Stimulated activated CD4-positive, alpha-beta T cell treated with anti-CD3 and anti-CD28 coated beads, Interleukin-15, amount 100 ng/mL, for 1 hour (primary cell): ENCODE measurements at places on chromosomes 13 and 19.

DNA sequence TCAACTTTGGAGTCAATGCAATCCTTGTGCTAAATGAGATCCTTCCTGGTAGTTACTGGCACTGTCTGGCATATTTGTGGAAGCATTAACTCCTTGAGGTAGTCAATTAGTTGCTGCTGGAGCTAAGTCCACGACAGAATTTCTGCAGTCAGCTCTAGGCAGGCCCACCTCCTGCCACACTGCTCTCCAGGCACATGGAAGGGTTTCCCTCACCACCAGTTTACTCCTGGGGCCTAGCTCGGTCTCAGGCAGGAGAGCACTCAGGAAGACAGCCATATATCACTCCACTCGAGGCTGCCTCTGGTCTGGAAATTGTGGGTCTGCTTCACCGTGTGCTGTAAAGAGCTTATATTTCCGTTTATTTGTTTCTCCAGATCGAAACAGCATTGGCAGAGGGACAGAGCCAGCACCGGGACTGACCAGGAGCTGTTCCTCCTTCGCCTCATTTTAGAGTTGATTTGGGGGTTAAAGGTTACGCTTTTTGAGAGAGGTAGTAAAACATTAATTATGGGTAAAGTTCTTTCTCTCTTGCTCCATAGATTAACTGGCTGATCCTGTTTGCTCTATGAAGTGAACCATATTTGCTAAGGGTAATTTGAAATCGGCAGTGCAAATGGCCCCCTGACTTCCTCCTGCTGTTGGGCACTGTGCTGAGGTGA lies 20.6 kb upstream of the GTF3A start:
- DNase-seq: no peak

GRCh38 chr19:35052599-35053190 lies 11.2 kb downstream of the HPN start:
- DNase-seq: no peak

DNA sequence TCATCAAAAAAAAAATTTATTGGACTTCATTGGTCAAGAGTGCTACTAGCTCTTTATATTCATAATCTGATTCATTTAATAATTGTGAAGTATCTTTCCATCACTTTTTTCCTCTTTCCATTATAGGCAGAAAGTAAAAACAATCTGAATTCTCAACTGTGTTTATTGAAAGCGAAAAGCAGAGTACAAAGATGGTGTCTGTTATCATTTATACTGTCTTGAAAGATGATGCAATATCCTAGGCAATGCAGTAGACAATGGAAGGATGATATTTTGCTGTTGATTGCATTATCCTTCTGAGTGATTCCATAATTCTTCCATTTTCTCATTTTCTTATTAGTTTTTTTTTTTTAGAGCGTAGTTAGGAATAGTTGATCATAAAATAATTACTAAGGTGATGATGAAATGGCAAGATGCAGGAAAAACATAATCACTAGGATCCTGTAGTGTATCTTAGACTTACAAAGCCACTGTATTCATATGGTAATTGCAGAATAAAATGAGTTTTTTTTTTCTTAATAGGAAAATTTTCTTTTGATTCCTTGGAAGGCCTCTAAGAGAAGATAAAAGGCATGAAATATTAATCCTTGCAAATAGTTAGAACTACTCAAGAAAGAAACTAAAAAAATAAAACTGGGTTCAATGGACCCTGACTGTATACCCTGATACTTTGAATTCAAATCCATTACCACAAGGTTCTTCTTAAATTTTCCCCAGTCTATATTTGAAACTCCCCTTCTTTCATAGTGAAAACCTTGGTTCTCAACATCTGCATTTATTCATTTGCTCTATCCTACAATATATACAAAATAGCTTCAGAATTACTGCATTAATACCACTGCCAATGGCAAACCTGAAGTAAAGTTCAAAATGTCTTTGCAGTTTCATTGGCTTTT lies 11.6 kb downstream of the URI1 start:
- DNase-seq: no peak

DNA sequence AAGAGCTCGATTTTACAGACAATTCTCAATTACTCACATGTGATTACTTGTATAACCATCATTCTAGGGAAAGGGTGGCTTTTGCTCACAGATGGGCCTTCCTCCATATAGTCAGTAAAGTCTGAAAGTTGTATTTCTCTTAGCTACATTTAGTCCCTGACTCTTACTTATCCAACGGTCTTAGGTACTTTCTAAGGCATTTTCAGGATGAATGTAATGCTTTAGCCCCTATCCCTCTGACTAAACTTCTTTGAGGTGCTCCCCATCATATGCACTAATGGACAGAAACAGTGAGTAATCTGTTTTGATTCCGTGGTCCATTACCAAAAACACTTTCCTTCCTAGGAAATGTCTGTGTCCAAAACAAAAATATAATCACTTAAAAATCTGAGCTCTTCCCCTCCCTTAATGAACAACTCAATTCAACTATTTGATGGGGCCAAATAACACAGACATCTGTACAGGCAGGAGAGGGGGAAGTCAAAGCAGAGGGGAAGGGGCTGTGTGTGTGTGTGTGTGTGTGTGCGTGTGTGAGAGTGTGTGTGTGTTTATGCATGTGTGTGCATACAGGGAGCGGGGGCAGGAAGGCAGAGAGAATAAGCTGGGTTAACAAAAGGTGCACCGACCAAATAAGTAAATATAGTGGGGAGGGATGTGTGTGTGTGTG lies 84.9 kb downstream of the USP12 start:
- DNase-seq: no peak

- DNase-seq: no peak
These were observed 4.8 kb downstream of the B3GLCT start for GRCh38 chr13:31204592-31204991.

DNA sequence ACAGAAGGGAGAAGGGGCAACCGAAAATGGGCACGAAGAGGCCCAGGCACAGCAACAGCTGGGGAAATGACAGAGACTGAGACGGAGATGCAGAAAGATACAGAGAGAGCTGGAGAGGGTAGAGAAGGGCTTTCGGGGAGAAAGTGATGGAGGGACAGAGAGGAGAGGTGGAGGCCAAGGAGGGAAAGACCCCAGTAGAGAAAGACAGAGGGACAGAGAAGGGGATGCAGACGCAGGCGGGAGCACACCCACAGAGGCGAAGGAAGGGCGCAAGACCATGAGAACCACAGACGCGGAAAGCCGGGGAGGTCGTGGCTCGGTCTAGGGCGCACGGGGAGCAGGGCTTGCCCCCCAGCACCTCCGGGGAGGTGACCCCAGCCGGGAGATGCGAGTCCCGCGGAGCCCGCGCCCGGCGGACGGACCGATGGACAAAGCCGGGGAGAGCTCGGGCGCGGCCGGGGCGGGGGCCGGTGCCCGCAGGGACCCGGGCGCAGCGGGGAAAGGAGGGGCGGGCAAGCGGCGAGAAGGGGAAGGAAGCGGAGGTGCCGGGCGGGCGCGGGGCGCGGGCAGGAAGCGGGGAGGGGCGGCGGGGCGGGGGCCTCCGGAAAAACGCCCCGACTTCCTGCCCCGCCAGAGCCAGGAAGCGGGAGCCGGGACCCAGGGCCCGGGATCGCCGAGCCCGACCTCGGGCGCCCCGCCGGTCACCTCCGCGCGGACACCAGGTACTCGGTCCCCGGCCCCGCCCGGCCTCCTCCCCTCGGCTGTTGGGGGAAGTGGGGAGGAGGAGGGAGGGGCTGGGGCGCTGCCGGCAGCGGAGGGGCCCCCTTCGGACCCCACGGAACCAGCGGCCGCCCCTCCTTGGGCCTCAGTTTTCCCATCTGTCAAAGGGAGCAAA lies at the start of gene ARHGEF1:
Gene ARHGEF1 (plus strand): TSS at position 617 of the 895 bp plus-strand sequence. CDS start 4,899 bp downstream, outside the sequence.
- no peak for DNase-seq

- DNase-seq: no peak
These were observed 84.6 kb upstream of the FREM2 start for GRCh38 chr13:38602266-38602665.

DNA sequence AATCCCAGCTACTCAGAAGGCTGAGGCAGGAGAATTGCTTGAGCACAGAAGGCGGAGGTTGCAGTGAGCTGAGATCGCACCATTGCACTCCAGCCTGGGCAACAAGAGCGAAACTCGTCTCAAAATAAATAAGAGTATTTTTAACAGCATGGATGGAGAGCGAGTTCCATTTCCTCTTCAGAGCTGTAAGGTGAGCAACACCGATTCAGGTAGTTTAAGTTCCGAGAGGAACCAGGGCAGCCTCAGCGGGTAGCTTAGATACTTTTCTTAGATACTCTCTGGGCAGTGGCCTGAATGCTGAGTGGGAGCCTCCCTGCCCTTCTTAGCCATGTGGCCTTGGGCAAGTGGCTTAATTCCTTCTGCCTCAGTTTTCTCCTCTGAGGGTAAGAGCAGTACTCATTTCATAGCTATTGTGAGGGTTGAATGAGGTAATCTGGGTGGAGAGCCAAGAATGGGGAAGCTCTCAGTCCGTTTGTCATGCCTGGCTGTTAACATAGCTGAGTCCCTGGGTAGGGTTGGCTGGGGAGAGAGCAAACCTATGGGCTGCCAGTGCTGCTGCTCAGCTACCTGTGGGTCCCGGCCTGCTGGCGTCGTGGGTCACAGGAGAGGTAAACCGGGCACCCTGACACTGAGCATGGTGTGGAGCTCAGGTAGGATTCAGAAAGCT lies 4.1 kb downstream of the ATP11A start:
- DNase-seq: no peak

DNA sequence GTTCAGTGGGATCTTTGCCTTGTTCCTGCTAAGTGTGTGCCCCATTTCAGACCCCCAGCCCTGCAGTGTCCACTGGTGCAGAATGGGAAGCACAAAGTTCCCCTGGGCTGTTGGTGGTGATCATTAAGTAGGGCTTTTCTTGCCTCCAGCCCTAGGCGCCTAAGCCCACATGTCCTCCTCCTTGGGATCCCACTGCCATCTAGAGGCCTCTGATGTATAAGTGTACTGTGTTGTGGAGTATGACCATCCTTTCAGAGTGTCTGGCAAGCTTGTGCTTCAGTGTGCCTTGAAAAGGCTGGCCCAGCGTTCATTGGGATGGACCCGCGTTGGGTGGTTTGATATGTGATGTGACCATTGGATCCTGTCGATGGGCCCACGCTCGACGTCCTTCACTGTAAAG lies 71.2 kb downstream of the WASF3 start:
- DNase-seq: no peak

DNA sequence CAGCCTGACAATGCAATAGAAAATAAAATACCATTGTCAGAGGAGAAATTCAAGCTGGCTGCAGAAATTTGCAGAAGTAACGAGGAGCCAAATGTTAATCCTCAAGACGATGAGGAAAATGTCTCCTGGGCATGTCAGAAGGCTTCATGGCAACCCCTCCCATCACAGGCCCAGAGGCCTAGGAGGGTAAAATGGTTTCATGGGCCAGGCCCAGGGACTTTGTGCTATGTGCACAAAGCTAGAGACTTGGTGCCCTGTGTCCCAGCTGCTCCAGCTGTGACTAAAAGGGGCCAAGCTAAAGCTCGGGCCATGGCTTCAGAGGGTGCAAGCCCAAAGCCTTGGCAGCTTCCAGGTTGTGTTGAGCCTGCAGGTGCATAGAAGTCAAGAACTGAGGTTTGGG lies 431.7 kb downstream of the LMO7 start:
- no peak for DNase-seq

DNA sequence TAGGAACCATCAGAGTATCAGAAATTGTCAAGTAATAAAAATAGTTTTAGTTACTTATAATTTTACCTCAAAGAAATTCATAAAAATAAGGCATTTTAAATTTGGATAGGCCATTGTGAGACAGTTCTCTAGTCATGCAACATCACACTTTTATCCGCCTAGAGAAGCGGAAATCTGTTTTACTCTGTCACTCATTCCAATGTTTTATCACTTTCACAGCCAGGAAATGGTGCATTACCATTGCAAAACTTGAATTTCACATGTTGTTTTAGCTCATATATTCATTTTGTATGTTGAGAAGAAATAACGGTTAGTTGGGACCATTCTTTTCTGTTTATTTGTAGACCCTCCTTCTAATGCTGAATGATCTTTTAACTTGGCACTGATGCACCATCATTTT lies 427.2 kb downstream of the GPC6 start:
- DNase-seq: no peak

DNA sequence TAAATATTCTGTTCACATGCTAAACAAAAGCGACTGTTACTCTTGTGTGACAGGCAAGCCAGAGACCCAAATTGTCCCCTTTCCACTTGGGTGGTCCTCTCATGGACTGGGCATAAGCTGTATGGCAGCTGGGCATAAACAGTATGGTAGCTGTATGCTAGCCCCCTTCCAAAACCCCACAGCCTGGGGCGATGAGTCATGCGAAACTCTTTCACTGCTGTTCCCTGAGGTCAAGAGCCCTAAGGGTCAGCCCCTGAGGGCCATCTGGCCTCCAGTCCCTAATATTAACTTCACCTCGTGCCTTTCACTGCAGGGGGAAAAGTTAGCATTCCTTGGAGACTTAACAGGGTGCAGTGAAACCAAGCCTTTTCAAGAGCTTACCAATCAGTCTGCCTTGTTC lies 45.6 kb upstream of the ZNF562 start:
- no peak for DNase-seq

DNA sequence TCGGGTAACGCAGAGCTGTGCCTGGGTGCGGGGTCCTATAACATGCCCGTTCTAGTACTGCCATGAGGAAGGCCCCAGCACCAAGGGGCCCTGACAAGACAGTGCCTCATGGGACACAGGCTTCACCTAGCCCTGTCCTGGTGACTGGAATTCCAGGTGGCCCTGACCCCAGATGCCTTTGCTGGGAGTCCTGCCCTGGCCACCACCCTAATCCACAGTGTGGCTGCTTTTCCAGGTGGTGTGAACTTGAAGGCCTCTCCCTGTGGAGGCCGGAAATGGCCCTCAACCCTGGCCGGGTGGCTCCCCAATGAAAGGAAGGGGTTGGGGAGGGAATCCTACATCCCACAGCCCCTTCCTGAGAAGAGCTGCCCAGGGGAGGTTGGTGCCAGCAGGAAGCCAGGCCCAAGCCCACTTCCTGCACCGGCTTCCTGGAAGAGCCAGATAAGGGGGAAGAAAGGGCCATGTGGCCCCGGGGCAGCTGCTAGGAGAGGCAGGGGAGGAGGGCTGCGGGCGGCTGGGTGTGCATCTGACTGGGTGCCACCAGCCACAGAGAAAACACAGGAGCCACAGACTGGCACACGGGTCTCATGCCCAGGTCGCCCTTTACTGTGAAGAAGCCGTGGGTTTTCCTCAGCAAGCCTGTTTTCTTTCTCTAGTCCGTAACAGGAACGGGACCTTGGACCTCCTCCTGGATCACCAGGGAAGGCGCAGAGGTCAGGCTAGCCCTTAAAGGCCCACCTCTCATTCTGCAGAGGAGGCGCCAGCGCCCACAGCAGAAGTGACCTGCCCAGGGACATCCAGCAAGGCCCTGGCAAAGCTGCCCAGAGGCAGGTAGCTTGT lies 4.7 kb downstream of the LSM4 start:
- no peak for DNase-seq

GRCh38 chr19:38035515-38036495 lies 128.8 kb downstream of the SIPA1L3 start:
- no peak for DNase-seq

GRCh38 chr13:73261739-73262216 lies 203.0 kb downstream of the KLF5 start:
- no peak for DNase-seq

GRCh38 chr19:13181747-13182388 lies 31.7 kb downstream of the IER2 start:
- DNase-seq: no peak

DNA sequence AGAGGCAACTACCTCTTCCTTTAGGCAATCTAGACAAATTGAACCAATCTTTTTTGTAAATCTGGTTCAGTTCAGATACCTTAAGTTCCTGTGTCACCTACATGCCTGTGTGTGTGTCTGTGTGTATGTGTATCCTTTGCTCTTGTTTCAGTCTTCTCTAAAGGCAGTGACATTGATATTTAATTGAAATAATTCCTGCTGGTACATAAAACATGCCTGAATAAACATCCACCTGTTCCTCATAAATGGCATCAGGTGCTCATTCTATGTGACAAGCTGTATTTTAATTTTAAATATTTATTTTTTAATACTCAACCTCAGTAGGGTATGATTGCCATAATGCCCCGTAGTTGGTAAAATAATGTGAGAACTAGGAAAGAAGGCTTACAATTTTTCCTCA lies 1606.4 kb upstream of the PRR20A start:
- DNase-seq: no peak
